Breast epithelium (tissue), 4 donors: ENCODE measurements at places on chromosomes 7 and 10. TPM values are rescaled to one million over a fixed set of nuclear protein-coding genes. Genes with fewer than 3 reads are reported as not detected.

DNA sequence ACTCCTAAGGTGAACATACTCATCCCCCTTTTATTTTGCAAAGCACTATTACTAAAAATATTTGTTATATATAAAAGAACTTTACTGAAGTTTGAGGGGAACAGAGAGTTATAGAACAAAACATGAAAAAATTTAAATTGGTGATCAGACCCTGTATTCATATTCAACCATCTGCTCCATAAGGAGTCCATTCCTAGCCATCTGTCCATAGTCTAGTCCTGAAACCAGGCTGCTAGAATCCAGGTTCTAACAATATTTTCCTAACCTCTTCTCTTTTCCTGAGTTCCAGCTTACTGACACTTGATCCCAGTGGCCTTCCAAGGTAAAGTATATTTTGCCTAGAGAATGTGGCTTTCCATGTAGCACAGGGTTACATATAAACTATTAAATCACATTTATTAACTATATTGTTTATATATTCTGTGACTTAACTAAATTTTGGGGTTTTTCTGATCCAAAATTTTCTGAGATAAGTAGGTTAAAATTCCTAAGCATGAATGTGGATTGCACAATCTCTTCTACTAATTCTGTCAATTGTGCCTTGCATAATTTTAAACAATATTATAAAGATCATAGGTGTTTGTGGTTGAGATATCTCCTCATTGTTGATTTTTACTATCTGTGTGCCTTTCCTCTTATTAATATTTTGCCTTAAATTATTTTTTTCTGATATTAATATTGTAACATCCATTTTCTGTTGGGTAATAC is 137.6 kb upstream of the MAGI2 start:
- no peaks in the 10 kb centered on the region for H3K4me1 ChIP-seq
- no peak for DNase-seq
- H3K27ac ChIP-seq = no peak overlapping the region
- H3K27me3 ChIP-seq = no peaks in the 10 kb centered on the region
- H3K4me3 ChIP-seq = no peak overlapping the region
- H3K36me3 ChIP-seq = no peaks in the 10 kb centered on the region

GRCh38 chr10:33818343-33818742 is 483.9 kb upstream of the NRP1 start:
- no peaks in the 10 kb centered on the region for H3K27me3 ChIP-seq
- no peak overlapping the region for H3K27ac ChIP-seq
- H3K4me3 ChIP-seq = no peak overlapping the region
- no peaks in the 10 kb centered on the region for H3K36me3 ChIP-seq
- no peak for DNase-seq
- no peaks in the 10 kb centered on the region for H3K4me1 ChIP-seq

DNA sequence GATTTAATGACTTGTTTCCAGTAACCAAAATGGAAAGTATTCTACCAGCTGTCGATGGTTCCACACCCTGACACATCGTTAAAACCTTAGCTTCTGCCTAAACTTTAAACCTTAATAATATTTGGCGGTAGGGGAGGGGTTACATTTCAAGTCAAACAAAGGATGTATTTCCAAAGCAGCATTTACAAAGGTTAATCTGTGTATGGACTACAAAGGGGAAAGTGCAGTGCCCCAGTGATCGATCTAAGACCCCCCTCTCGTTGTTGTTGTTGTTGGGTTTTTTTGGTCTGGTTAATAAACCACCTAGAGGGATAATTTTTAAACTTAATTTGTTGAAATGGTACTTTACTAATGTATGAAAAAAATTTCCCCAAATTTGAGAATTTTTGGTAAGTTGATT is 1.1 kb upstream of the STEAP2 start:
- no peaks in the 10 kb centered on the region for H3K27me3 ChIP-seq
- H3K4me1 ChIP-seq = no peaks in the 10 kb centered on the region
- peak overlapping the region; percentile 95 for H3K27ac ChIP-seq

DNA sequence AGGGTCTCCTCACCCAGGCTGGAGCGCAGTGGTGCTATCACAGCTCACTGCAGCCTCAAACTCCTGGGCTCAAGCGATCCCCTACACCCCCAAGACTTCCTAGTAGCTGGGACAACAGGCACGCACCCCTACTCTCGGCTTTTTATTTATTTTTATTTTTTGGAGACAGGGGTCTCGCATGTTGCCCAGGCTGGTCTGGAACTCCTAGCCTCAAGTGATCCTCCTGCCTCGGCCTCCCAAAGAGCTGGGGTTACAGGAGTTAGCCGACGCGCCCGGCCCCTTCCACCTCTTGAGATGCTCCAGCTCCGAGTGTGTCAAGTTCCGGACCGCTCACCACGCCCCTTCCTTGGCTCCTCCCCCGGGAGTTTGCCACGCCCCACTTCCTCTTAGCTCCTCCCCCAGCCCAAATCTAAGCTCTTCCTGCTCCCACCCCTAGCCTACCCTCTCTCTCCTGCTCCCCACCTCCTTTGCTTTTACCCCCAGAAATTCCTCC is 6.3 kb downstream of the NAT16 start:
- no peak overlapping the region for H3K27ac ChIP-seq
- no peaks in the 10 kb centered on the region for H3K4me1 ChIP-seq
- peaks cover 95% of the 10 kb centered on the region for H3K27me3 ChIP-seq
- H3K4me3 ChIP-seq = peak overlapping the region; percentile 53
- no peaks in the 10 kb centered on the region for H3K36me3 ChIP-seq
- no peak for DNase-seq

GRCh38 chr7:77674878-77675277 is 21.4 kb upstream of the RSBN1L start:
- no peaks in the 10 kb centered on the region for H3K4me1 ChIP-seq
- no peak overlapping the region for H3K27ac ChIP-seq
- H3K36me3 ChIP-seq = no peaks in the 10 kb centered on the region
- H3K27me3 ChIP-seq = no peaks in the 10 kb centered on the region

GRCh38 chr7:73894733-73895551 is 34.0 kb downstream of the TMEM270 start:
- DNase-seq = peak; percentile 65
- no peaks in the 10 kb centered on the region for H3K36me3 ChIP-seq
- no peak overlapping the region for H3K4me3 ChIP-seq
- no peaks in the 10 kb centered on the region for H3K27me3 ChIP-seq
- H3K4me1 ChIP-seq = peaks cover 22% of the 10 kb centered on the region
- peak overlapping the region; percentile 54 for H3K27ac ChIP-seq

GIMAP4 gene
- total RNA-seq = 19.3 TPM

FAM131B gene
- total RNA-seq = 0.48 TPM

SCIN gene
- total RNA-seq = 1.3 TPM
